Substantia nigra (tissue), 51 donors: ENCODE measurements at places on chromosomes 2 and 18.

DNA sequence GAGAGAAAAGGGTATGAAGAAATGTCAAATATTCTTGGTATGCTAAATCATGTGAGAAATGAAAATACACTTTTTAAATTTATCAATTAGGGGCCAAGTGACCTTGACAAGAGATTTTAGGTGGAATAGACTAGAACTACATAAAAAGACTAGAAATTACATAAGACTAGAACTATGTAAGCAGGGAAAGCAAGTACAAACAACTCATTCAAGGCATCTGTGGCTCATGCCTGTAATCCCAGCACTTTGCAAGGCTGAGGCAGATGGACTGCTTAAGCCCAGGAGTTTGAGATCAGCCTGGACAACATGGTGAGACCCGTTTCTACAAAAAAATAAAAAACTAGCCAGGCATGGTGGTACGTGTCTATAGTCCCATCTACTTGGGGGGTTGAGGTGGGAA lies 20.3 kb downstream of the SF3B1 start:
- no peak for DNase-seq

DNA sequence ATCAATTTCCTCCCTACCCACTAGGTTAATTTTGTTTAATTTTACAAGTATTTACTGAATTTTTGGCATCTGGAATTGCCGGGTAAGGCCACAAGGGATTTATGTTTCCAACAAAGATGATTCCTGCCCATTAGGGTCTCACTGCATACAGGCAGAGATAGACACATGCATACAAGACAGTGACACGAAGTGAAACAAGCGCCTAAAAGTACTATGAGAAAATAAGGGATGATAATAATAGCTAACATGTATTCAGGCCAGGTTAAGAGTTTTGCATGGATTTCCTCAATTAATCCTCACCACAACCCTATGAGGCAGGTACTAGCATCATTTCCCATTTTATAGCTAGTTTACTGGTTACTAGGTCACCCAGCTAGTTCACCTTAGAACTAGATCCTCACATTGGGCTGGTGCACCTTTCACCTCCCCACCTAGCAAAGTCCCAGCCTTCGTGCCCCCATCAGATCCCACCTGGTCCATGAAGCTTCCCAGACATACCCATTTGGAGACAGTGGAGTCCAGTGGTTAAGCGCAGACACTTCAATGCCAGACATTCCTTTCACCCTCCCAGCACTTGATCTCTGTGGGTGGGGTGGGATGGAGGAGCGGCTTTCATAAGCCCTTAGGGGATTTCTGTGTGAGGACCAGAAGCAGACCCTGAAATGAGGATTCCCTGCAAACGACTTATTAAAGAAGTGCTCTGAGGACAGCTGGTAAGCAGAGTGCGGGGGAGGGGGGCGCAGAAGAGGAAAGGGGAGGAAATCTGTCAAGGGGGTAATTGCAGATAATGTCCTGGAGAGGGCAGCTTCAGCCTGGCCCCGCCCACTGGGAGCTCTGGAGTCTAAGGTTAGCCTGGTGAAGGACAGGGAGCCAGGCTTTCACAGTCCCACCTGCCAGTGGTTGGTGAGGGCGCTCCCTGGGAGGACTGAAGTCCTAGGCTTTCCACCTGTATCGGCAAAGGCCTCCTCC lies 5.8 kb upstream of the DGUOK start:
- no peak for DNase-seq

DNA sequence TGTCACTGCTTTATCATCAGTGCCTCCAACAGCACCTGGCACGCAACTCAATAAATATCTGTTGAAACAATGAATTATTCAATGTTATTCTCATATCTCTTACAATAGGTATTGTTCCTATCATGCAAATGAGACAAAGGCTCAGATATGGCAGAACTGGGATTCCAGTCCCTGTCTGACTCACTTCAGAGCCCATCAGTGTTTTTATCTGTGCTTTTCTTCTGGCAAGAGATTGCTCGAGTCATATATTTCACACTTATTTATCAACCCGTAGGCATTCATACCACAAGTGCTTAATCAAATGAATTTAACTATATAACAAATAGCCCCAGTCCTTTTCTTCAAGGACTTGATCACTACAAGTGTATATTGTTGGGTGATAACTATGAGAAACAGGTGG lies 76.4 kb upstream of the TSPYL6 start:
- no peak for DNase-seq

- DNase-seq: no peak
Measured at GRCh38 chr2:142682528-142682927, 194.9 kb upstream of the KYNU start.

- DNase-seq: no peak
Measured at GRCh38 chr18:9066817-9067306, 35.6 kb upstream of the NDUFV2 start.

GRCh38 chr18:37577051-37577611 lies 11.5 kb upstream of the CELF4 start:
- DNase-seq: no peak

DNA sequence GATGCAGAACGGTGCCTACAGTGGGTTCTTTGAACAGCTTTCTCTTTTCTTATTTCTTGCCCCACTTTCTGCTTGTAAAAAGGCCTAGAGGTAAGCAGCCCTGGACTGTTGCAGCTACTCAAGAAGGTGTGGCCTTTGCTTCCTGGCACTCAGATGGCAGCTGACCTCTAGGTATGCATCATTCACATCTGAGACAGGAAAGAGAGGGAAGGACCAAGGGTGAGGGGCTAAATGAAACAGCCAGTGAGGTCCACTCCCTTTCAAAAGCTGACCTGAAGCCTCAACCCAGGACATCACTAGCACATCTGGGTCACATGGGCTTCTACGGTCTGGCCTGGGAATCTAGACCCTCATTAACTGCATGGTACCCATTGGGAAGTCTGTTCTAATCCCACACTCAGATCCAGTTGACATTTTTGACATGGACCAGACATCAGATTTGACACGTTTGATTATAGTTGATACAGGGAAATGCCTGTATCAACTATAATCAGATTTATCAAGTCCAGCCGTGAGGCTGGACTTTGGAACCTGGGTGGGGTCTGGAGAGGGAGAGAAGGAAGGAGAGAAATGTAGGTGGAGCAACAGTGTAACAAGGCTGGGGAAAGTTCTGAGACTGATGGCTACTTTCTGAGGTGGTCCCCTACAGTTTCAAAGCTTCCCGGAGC lies 60.2 kb downstream of the E2F6 start:
- DNase-seq: no peak

DNA sequence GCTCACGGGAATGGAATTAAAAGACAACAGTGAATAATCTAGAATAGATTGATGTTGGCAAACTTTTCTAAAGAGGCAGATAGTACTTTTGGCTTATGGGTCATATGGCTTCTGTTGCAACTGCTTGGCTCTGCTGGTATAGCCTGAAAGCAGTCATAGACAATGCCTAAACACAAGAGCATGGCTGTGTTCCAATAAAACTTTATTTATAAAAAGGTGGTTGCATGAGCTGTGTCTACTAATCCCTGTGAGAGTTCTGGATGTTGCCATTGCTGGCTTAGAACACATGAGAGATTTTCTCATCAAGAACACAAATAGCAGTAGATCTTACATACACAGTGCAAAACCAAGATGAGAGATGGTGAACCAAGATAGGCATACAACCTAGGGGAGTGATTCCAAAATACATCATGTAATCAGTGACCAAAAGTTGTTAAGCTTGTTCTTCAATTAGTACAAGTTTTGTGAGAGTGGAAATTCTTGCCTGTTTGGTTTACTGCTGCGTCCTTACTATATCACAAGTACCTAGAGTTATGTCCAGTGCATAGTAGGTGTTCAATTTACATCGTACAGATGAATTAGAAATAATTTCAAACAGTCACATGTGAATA lies 380.0 kb downstream of the METTL4 start:
- no peak for DNase-seq

GRCh38 chr2:234451852-234452625 lies 44.8 kb downstream of the ARL4C start:
- no peak for DNase-seq
